ENCODE measurements at places on chromosomes 12 and 14.

- DNase-seq = no peak
These were observed 69.4 kb upstream of the BDKRB2 start for GRCh38 chr14:96135285-96135684.

- no peak for DNase-seq
These were observed 5.0 kb upstream of the CCND2 start for GRCh38 chr12:4268329-4269181.

DNA sequence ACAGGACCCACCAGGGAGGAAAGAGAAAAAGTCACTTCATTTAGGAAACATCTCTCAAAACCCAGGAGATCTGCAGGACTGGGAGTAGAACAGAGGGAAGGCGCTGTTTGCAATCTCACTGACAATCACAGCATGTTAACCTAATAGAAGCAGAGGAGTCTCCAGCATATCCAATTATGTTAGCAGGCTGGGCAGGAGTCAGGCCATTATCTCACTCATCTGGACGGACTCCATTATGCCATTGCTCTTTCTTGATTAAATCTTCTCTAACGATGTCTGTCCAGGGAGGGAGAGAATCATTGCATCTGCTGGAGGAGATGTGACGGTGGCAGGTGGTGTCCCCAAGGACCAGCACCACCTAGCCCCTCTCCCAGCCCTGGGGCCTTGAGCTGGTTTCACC lies 203.8 kb upstream of the SFSWAP start:
- no peak for DNase-seq

GRCh38 chr12:15038137-15038536 lies 65.3 kb downstream of the PDE6H start:
- no peak for DNase-seq

GRCh38 chr12:123908884-123909725 lies 63.5 kb downstream of the CCDC92 start:
- no peak for DNase-seq

DNA sequence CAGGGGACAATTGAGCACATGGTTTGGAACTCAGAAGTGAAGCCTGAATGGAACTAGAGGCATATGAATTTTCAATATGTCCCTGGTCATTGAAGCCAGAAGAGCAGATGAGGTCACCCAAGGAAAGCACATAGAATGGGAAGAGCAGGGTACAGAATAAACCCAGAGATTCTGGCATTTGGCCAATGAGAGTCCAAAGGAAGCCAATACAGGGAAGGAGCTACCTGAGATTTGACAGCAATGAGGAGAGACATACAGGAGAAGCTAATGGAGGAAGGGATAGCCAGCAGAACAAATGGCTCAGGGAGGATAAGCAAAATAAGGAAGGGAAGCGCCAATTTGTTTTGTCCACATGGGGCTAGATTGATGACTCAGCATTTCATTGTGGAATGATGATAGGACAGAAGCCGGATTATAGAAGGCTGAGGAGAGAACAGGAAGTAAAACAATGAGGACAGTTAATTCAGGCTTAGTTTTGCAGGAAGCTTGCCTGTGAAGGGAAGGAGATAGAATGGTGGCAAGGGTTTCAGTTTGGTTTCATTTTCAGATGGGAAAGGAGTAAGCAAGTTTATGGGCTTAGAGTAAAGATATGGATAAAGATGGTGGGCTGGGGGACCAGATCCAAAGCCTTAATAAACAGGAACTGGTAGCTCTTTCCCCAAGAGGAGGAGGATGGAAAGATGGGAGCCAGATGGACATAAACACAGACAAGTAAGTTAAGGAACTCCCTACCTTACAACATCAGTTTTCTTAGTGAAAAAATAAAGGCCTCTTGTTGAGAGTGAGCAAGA lies 3.2 kb upstream of the SPTSSA start:
- DNase-seq = no peak

GRCh38 chr12:102487226-102487625 lies 6.9 kb upstream of the IGF1 start:
- DNase-seq = no peak

DNA sequence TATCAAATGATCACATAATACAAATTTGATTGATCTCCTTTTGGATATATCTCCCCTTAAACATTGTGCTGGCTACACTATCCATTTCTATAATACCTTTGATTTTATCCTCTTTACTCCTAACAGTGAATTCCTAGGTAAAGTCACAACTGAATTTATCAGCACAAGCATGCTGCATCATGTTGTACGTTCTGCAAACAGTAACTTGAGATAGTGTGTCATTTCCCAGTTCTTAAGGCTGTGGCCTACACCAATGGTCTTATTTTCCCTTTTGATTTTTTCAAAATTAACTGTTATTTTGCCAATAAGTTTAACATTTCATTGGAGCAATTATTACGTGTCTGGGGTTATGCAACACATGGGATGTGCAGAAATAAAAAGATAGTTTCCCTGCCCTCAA lies 24.8 kb downstream of the PRKCH start:
- no peak for DNase-seq

- no peak for DNase-seq
These were observed 4.1 kb downstream of the GLRX5 start for GRCh38 chr14:95538801-95539509.

DNA sequence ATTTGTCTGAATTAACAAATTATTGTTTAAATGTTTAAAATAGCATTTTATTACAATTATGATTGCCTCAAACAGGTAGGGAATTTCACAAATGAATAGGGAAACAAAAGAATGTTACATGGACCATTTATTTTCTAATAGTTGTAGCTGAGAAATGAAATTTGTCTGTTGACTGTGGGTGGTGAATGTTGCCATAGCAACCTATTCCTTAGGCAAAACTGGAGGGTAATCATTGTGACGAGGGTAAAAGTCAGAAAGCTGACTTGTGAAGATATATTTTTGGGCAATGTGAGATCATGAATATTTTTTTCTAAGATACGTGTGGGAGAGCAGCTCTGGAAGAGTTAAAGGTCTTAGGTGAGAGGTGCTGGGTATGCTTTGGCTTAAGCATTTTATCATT lies 24.2 kb upstream of the CLEC14A start:
- DNase-seq = no peak

GRCh38 chr12:25069224-25069623 lies 120.3 kb upstream of the BCAT1 start:
- DNase-seq = no peak

- no peak for DNase-seq
These were observed 25.6 kb upstream of the DBX2 start for GRCh38 chr12:45076417-45077026.

DNA sequence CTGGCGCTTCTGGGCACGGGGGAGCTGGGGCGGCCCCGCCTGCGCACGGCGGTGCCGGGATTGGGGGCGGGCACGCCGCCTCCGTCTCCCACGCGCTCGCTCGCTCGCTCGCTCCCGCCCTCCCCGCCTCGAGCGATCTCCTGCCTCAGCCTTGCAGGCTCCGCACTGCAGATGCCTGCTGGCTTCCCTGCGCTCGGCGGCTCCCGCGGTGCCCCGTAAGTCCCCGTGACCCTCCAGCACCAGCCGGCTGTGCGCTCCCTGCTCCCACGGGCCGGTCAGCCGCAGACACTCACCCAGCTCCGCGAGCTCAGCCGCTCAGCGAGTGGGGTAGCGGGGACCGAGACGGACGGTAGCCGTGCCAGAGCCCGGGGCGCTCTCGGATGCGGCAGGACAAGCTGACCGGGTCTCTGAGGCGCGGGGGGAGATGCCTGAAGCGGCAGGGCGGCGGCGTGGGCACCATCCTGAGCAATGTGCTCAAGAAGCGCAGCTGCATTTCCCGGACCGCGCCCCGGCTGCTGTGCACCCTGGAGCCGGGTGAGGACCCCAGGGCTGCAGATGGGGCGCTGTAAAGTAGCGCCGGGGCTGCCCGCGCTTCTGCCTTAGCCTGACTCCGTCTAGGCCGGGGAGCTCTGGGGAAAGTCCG lies at the start of gene TBC1D30:
TBC1D30 (plus strand) TSS at position 148 of the 643 bp plus-strand sequence; CDS start at position 381, 233 bp downstream.
- DNase-seq = no peak

DNA sequence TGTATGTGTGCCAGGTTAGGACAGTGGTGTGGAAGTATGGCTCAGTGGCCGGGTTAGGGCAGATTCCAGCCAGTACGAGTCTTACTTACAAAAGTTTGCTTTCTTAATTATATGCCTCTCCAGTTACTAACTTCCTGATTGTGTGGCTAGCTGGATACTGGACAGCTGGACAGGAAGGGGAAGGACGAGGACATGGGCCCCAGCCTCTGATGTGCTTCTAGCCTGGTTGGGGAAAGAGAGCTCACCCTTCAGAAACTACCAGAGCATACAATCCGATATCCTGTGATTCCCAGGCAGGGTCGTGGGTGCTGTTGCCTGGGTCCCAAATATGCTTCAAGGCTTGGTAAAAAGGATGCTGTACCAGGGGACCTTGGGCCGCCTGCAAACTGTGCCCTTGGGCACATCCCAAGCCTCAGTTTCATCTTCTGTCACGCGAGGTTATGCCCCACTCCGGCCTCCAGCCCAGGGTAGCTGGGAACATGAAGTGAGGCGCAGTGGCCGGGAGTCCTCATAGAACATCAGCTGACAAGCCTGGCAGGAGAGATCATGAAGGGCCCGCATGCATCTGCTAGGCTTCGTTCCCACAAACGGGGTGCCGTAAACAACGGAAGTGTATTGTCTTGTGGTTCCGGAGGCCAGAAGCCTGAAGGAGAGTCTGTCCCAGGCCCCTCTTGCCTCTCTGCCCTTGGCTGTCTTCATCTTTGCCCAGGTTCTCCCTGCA lies 23.2 kb upstream of the RIN3 start:
- no peak for DNase-seq

- DNase-seq = no peak
These were observed 938.5 kb downstream of the TRHDE start for GRCh38 chr12:73210548-73211204.

- DNase-seq = no peak
These were observed 44.9 kb downstream of the EFCAB11 start for GRCh38 chr14:89909586-89909985.

- DNase-seq = no peak
These were observed 605 bp downstream of the ANKRD52 start for GRCh38 chr12:56257491-56258067.

DNA sequence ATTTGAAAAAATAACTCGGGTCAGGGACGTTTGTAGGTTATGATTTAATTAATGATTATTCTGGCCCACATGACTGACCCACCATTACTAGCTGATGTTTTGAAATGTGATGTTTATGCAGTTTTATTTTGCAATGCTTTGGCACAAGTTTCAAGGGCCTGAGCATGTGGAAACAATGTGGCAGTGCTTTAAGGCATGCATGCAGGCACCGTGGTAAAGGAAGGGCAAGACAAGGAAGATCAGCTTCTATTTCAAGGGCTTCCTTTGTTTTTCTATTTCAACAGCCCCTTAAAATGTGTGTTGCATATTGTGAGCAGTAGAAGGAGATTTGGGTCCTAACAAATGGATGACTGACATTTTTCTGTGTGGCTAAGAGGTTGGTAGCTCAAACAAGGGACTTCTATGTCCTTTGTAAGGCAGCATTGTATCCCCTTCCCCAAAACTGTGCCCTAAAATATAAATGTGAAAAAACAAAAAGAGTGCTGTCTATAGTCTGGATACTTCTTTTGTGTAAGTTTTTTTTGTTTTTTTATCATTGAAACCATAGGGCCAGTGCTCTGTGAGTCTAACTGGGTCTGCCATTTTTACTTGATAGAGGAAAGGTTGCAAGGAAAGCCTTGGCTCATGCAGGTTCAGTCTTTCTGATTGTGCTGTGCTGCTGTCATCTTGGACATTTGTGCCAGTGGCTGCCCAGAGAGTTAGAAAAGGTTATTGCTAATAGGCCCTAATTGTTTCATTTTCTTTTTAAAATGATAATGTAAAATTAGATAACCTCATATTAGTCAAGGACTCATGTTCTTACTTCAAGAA lies 103.5 kb downstream of the FGD4 start:
- DNase-seq = no peak

GRCh38 chr12:115375186-115375991 lies 691.4 kb upstream of the TBX3 start:
- no peak for DNase-seq

GRCh38 chr12:131550121-131550520 lies 160.8 kb upstream of the SFSWAP start:
- DNase-seq = no peak

- no peak for DNase-seq
These were observed 257.5 kb downstream of the MSRB3 start for GRCh38 chr12:65535946-65536345.

DNA sequence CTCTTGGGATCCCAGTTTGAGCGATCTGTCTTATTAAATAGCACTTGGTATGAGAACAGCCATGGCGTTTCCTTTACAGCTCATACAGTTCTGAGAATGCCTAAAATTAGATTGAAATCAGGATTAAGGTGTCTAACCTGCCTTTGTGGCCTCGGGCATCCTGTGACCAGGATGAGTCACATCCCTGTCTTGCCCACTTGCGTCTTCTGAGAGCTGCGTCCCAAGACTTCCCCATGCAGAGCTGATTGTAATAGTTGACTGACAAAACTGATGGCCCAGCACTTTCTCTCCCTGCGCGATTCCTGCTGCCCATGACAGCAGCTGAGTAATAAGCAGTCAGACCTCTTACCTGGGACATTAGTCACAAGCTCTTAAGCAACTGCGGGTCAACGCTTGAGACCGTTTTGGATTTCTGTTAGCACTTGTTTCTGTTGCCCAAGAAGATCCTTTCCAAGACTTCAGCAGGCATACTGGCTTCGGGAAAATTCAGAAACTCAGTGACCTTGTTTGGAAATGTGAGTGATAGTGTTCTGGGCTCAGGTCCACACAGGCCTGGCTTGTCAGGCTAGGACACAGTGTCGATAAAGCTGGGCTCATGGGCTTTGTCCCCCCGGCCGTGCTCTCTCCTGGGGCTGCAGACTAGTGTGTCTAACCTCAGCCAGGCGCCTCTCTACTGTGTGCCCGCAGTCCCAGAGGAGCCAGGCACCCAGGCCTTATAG lies 169.9 kb upstream of the HIF1A start:
- DNase-seq = no peak

GRCh38 chr12:5723071-5723470 lies 222.0 kb downstream of the ANO2 start:
- no peak for DNase-seq

- DNase-seq = no peak
These were observed 142.7 kb downstream of the ALX1 start for GRCh38 chr12:85422762-85423161.

GRCh38 chr12:91252341-91252740 lies 69.7 kb upstream of the DCN start:
- DNase-seq = no peak

GRCh38 chr12:46788072-46788887 lies 37.5 kb downstream of the SLC38A4 start:
- no peak for DNase-seq

DNA sequence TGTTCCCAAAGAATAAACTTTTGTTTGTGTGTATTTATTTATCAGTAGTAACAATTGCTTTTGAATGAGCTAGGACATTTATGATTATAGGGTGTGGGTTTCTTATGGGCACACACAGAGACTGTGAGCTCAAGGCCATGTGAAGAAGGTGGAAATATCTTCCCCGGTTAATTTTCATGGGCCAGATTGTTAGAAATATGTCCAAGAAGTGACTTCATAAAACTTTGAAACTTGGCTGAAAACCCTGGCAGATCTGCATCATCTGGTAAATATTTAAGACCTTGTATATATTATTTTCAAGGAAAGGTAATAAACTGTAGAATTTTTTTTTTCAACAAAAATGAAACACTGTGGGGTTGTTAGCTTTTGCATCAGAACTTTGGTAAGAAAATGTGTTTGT lies 53.5 kb upstream of the RNU6-8 start:
- DNase-seq = no peak
